ENCODE measurements at places on chromosomes 5 and 9. TPM values are rescaled to one million over a fixed set of nuclear protein-coding genes. Genes with fewer than 3 reads are reported as not detected.
A peak's percentile ranks its signal among the peaks of the same experiment; 100 is the strongest.

Gene PCDHGA12
- total RNA-seq: 29.1 TPM

Gene ITK
- 1.7 TPM for total RNA-seq

Gene CORO2A
- total RNA-seq: 0.71 TPM

Gene LCN2
- 1.0 TPM for total RNA-seq

Gene SLC36A2
- total RNA-seq: not detected

Gene CDH9
- not detected for total RNA-seq

GRCh38 chr9:87469793-87470465, 27.7 kb upstream of the DAPK1 start:
- H3K27me3 ChIP-seq: no peaks in the 10 kb centered on the region
- no peak overlapping the region for H3K4me3 ChIP-seq
- no peaks in the 10 kb centered on the region for H3K36me3 ChIP-seq
- no peak overlapping the region for H3K27ac ChIP-seq
- no peak for DNase-seq
- no peaks in the 10 kb centered on the region for H3K4me1 ChIP-seq

DNA sequence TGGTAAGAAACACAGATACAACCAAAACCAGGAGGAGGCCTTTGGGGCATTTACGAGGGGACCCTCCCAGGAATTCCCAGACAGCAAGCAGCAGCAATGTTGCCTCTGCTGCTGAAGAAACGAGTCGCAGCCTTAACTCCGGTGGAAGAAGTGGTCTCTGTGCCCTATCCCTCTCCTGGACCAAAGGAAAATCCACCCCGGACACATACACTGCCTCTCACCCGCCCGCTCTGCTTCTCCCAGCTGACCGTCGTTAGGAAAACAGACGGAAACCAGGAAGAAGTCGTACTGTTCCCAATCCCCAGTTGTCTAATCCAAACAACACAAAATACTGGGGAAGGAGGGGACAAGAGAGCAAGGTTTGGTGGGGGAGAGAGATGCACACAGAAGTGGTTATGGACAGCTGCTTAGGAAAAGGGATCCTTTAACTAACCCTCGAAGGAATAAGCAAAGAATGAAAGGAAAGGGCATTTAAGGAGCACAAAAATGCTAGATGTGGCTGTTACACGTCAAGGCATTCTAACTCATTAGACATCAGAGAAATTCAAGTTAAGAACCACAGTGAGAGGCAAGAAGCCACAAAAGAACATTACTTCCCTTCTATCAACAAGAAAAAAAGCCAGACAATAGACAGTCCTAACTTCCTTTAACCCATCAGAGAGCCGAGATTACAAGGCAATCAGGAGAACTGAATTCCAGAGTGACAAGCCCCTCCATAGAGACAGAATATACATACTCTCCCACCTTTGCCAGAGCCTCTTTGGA, 71.9 kb downstream of the ACTL7B start:
- DNase-seq: no peak
- H3K4me3 ChIP-seq: no peak overlapping the region
- peaks cover 4% of the 10 kb centered on the region for H3K27me3 ChIP-seq
- H3K36me3 ChIP-seq: no peaks in the 10 kb centered on the region

- no peak overlapping the region for H3K27ac ChIP-seq
- DNase-seq: no peak
- peaks cover 7% of the 10 kb centered on the region for H3K4me1 ChIP-seq
- no peak overlapping the region for H3K4me3 ChIP-seq
- H3K27me3 ChIP-seq: no peaks in the 10 kb centered on the region
- H3K36me3 ChIP-seq: no peaks in the 10 kb centered on the region
These were observed 116.1 kb upstream of the SPOCK1 start for GRCh38 chr5:137615171-137615775.

GRCh38 chr5:130402906-130403305, 498.6 kb downstream of the CHSY3 start:
- DNase-seq: no peak
- H3K4me1 ChIP-seq: no peaks in the 10 kb centered on the region
- no peaks in the 10 kb centered on the region for H3K36me3 ChIP-seq
- no peaks in the 10 kb centered on the region for H3K27me3 ChIP-seq
- no peak overlapping the region for H3K4me3 ChIP-seq

DNA sequence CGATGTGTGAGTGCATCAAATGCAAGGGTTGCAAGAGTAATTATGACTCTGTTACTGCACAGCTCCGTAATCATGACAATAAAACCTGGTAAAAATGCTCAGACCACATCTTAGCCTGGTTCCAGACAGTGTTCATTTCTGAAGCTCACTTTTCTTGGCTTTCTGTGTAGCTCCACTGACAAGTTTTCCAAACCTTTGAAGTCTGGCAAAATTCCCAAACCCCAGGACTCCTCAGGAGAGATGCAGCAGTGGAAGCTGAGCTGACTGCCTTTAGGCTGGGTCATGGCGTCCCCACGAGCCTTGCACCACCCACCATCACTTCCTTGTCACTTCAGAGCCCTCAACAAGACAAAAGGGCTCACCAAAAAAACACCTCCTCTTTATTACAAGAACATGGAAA, 131.6 kb upstream of the TAS2R1 start:
- H3K27ac ChIP-seq: no peak overlapping the region
- H3K4me3 ChIP-seq: no peak overlapping the region
- no peaks in the 10 kb centered on the region for H3K4me1 ChIP-seq
- H3K27me3 ChIP-seq: no peaks in the 10 kb centered on the region
- DNase-seq: no peak

GRCh38 chr5:149956685-149957084, 3.9 kb upstream of the SLC26A2 start:
- peaks cover 10% of the 10 kb centered on the region for H3K4me1 ChIP-seq
- no peak for DNase-seq
- H3K4me3 ChIP-seq: no peak overlapping the region
- no peaks in the 10 kb centered on the region for H3K27me3 ChIP-seq
- no peak overlapping the region for H3K27ac ChIP-seq
- H3K36me3 ChIP-seq: no peaks in the 10 kb centered on the region

GRCh38 chr5:173764332-173765028, 123.7 kb upstream of the CPEB4 start:
- H3K27me3 ChIP-seq: no peaks in the 10 kb centered on the region
- H3K36me3 ChIP-seq: no peaks in the 10 kb centered on the region
- no peak overlapping the region for H3K4me3 ChIP-seq
- peak overlapping the region; percentile 80 for H3K27ac ChIP-seq
- DNase-seq: peak; percentile 97
- peaks cover 57% of the 10 kb centered on the region for H3K4me1 ChIP-seq

GRCh38 chr9:91101611-91102168, 260.0 kb downstream of the AUH start:
- no peak for DNase-seq
- no peaks in the 10 kb centered on the region for H3K27me3 ChIP-seq
- no peaks in the 10 kb centered on the region for H3K4me1 ChIP-seq
- no peaks in the 10 kb centered on the region for H3K36me3 ChIP-seq

GRCh38 chr9:134432471-134432870, 106.2 kb downstream of the RXRA start:
- peak overlapping the region; percentile 80 for H3K27ac ChIP-seq
- no peak overlapping the region for H3K4me3 ChIP-seq
- DNase-seq: no peak
- H3K36me3 ChIP-seq: no peaks in the 10 kb centered on the region
- peaks cover 53% of the 10 kb centered on the region for H3K4me1 ChIP-seq

- no peaks in the 10 kb centered on the region for H3K36me3 ChIP-seq
- H3K4me3 ChIP-seq: no peak overlapping the region
- no peaks in the 10 kb centered on the region for H3K4me1 ChIP-seq
- no peak overlapping the region for H3K27ac ChIP-seq
These were observed 165.5 kb downstream of the RORB start for GRCh38 chr9:74662674-74663073.

All from adrenal gland (tissue), 19 donors.